ENCODE measurements at places on chromosomes 2 and 18. TPM values are rescaled to one million over a fixed set of nuclear protein-coding genes. Genes with fewer than 3 reads are reported as not detected.

DNA sequence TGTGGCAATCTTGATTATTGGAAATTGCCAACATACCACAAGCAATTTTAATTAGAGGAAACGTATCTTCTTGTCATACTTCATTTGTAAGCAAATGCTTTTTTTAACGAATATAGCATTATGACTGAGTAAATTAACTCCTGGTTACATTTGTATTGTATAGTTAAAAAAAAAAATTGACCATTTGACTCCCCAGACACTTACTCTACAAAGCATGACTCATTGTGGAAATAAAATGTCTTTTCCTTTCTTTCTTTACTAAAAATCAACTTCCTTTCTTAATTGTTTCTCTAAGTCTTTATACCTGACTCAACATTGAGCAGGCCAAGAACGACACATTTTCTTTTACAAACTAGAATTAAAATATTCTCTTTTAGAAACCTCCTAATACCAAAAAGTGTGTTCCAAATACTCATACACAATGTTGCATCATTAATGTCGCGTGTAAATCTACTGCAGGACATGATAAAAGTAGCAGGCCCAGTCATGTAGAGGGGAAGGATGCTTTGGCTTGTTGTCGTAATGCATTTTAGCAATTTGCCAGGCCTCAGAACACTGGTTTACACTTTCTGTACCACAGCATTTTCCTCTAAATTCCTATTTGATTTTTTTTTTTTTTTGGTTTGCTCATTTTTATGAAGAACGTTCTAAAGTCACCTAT is 349.6 kb upstream of the KCNH7 start:
- H3K4me1 ChIP-seq = no peaks in the 10 kb centered on the region
- H3K4me3 ChIP-seq = no peak overlapping the region
- no peaks in the 10 kb centered on the region for H3K27me3 ChIP-seq

TEX44 gene
- total RNA-seq = not detected

UNC80 gene
- not detected for total RNA-seq

SPP2 gene
- total RNA-seq = not detected

SOX11 gene
- not detected for total RNA-seq

GRCh38 chr2:194443926-194444325 is 1213.1 kb upstream of the SLC39A10 start:
- H3K4me3 ChIP-seq = no peak overlapping the region
- H3K36me3 ChIP-seq = no peaks in the 10 kb centered on the region
- H3K27me3 ChIP-seq = no peaks in the 10 kb centered on the region
- H3K27ac ChIP-seq = no peak overlapping the region
- no peaks in the 10 kb centered on the region for H3K4me1 ChIP-seq
- no peak for DNase-seq

ASB18 gene
- total RNA-seq = not detected

Data from CD8-positive, alpha-beta memory T cell (primary cell).